ENCODE measurements at places on chromosomes 7 and 10. TPM values are rescaled to one million over a fixed set of nuclear protein-coding genes. Genes with fewer than 3 reads are reported as not detected.

GRCh38 chr10:43913676-43914235, 265.1 kb upstream of the ZNF32 start:
- DNase-seq: no peak

The CFAP43 gene
- total RNA-seq: 1.7 TPM

The SAP25 gene
- not detected for total RNA-seq

The EGR2 gene
- 11.8 TPM for total RNA-seq

- peak; percentile 57 for DNase-seq
Measured at GRCh38 chr10:112360308-112361270, 13.3 kb upstream of the ACSL5 start.

DNA sequence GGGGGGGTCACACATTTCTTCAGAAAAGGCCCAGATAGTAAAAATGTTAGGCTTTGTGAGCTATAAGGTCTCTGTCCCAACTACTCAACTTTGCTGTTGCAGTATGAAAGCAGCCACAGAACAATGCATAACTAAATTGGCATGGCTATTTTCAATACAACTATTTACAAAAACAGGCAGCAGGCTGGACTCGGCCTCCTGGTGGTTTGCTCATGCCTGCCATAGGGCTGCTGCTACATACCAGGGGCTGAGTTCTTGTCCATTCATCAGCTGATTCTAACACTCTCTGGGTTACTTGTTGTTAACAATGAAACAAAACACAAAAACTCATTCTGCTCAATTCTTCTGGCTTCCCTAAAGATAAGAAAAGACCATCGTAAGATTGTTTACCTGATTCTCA, 109.4 kb upstream of the ADAM12 start:
- no peak for DNase-seq

- no peak for DNase-seq
Measured at GRCh38 chr10:89001024-89001728, 10.6 kb downstream of the FAS start.

The KCNMA1 gene
- 79.2 TPM for total RNA-seq

GRCh38 chr10:106761906-106762305, 402.6 kb downstream of the SORCS1 start:
- DNase-seq: no peak

- no peak for DNase-seq
Measured at GRCh38 chr10:94450782-94451181, 48.4 kb downstream of the TBC1D12 start.

DNA sequence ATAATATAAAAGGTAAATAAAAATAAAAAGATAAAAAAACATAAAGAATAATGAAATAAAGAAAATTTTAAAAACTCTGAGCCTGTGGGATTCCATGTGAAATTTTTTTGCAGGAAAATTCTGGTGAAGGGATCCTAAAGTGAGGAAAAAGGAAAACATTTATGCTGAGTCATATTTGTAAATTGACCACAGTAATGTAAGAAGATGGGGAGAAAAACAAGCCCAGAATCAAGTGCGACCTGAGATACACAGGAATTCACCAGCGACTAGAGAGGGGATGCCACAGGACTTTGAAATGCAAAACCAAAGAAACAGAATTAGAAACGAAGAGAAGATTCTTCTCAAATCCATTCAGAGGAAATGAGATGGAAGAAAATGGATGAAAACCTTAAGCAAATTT, 133.8 kb upstream of the PFKP start:
- DNase-seq: no peak

- no peak for DNase-seq
Measured at GRCh38 chr7:123935436-123936381, 10.7 kb downstream of the SPAM1 start.

GRCh38 chr10:5927306-5927705, 37.3 kb downstream of the FBH1 start:
- DNase-seq: no peak

The LMOD2 gene
- total RNA-seq: 1.4 TPM

DNA sequence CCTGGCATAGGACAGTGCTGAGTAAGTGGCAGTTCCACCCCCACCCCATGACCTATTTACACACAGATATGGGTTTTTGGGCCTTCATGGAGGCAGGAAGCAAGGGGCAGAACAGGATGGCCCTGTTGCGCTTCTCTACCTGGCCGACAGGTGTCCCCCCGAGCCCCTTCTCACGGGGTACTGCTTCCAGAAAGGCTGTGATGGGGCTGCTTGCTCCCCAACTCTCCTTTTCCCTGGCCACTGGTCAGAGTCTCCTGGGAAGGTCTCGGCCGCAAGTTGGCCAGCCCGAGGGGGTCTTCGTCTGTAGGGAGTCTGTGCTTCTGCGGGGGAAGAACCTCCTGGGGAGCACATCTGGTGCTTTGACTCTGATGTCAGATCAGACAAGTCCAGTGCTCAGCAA, 139.8 kb upstream of the TNS3 start:
- DNase-seq: no peak

DNA sequence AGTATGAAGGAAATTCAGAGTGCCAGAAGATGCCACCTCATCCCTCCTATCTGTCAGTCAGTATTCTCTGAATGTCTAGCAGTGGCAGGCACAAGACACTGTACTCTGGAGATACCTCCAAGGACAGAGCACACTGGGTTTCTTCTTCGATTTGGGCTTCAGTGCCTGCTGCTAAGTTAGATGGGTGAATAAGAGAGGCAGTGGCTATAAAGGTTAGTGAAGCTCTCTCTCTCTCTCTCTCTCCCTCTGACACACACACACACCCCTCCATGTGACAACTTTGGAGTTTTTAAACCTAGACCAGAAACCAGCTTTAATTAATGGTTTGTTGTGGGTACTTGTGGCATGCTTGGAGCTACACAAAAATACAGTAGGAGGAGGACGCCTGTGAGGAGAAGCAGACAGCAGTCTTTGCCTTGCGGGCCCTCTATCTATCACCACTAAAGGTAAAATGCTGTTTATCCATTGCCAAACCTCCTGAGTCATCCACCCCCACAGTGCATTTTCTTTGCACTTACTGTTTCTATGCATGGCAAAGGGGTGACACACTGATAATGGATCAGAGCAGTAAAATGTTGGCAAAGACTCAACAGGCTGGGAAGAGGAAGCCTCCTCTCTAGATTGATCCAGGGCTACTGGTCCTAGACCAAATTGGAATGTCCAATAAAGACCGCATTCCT, 102.5 kb downstream of the TRIL start:
- DNase-seq: peak; percentile 28

GRCh38 chr10:126349101-126349500, 39.2 kb downstream of the ADAM12 start:
- no peak for DNase-seq

GRCh38 chr7:48786951-48787350, 137.4 kb upstream of the CDC14C start:
- no peak for DNase-seq

- DNase-seq: peak; percentile 13
Measured at GRCh38 chr7:46253520-46253919, 332.4 kb upstream of the IGFBP3 start.

DNA sequence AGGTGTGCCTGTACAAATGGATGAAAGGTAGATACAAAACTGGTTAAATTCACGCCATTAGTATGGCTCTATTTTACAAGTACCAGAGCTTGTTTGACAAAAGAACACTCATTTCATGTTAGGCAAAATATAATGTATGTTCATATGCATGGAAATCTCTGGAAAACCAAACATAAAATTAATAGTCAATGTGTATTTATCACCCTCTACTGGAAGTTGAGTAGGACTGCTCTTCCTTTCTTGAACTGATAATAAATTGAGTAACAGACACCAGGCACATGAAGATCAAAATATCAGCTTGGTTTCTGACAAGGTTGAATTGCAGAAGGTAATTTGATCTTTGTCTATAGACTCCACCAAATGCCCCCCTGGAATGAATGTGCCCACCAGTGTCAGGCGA, 19.8 kb upstream of the AKR1B1 start:
- no peak for DNase-seq

GRCh38 chr7:108147031-108147563, 16.9 kb upstream of the LAMB4 start:
- DNase-seq: no peak

DNA sequence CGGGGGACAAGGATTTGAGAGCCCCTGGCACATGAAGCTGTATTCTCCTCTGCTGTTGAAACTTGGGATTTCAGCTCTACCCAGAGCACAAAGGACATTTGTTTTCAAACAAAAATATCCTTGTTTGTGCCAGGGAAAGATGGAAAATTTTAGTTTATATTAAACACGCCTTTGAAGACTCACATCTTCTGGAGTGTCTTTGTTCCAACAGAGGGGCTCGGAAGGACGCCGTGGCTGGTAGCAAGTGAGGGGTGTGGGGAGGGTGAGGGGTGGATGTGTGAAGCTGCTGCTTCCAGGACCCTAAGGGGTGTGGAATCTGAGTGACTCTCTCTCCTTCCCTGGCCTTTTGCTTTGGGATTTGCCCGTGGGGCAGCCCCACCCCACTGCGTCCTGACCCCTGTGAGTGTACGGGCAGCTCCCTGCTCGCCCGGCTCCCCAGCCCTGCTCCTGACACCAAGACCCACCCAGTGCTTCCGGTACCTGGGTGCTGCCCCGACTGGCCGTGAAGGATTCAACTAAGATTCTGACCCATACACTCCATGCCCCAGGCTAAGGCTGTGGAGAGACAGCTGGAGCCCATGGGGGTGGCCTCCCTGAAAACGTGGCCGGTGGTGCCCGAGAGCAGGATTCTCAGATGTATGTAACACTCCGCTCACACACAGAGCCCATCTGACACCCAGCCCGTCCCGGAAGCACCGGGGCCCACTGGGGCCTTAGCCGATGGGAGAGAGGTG, 59.6 kb downstream of the ZRANB1 start:
- DNase-seq: no peak

- no peak for DNase-seq
Measured at GRCh38 chr10:43863270-43863669, 214.6 kb upstream of the ZNF32 start.

The LHPP gene
- total RNA-seq: 4.8 TPM

DNA sequence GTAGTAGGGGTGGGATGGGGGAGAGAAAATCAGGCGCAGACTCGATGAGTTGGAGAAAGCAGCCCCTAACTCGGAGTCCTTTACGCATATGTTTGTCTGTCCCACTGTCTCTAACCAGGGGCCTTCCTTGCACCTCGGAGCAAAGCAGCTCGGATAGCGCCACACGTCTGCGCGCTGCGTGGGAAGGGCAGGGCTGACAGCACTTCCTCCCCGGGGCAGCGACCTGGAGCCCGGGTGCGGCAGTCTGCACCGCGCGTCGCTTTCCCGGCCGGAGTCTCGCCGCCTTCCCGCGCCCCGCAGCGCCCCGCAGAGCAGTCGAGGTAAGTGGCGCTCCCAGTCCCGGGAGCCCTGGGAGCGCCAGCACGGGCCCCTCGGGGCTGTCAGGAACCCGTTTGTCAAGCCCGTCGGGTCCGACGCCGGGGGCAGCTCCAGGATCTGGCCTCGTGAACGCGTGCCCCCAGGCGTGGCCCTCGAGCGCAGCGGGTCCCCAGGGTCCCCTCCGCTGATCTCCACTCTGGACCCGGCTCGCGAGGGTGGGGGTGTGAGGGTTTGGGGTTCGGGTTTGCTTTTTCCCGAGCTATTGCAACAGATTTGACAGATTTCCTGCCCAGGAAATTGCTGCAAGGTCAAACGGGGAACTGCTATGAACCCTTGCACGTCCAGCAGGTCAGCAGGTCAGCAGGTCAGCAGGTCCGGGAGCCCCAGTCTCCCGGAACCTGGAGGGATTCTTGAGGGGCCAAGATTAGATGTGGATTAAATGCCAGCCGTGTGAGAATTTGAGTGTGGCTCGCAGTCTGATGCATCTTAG, 597 bp downstream of the APBB1IP start:
- peak; percentile 8 for DNase-seq

DNA sequence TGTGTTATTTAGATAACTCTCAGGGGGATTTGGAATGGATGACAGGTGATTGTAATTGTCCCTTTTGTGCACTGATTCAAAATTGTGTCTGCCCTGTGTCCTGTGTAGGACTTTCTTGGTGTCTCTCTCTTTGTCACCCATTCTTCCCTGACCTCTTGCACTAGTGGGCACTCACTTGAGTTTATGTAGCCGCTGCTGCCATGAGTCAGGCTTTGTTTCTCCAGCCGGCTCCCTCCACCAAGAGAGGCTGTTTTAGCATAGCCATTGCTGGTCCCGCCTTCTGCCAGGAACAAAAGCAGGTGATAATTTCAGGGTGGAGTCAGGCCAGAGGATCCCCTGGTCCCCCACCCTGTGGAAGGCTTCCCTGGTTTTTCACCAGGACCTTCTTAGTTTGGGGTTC, 8.4 kb downstream of the COL17A1 start:
- DNase-seq: no peak

The ZKSCAN1 gene
- total RNA-seq: 27.7 TPM

The BZW2 gene
- 42.4 TPM for total RNA-seq

DNA sequence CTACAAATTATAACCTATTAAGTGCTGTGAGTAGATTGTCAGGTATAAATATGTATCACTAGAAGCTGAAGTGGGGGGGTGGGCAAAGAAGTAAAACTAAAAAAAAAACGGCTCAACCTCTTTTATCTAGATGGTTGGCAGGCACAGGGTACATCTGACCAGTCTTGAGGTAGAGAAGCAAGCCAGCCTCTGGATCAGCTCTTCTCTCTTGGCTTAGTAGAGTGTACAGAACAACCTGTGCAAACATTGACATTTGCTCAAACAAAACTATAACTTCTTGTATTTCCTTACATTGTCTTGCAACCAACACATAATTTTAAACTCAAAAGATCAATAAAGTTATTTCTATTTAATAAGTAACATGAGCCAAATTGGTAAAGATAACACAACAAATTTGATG, 25.6 kb downstream of the DNA2 start:
- DNase-seq: no peak

DNA sequence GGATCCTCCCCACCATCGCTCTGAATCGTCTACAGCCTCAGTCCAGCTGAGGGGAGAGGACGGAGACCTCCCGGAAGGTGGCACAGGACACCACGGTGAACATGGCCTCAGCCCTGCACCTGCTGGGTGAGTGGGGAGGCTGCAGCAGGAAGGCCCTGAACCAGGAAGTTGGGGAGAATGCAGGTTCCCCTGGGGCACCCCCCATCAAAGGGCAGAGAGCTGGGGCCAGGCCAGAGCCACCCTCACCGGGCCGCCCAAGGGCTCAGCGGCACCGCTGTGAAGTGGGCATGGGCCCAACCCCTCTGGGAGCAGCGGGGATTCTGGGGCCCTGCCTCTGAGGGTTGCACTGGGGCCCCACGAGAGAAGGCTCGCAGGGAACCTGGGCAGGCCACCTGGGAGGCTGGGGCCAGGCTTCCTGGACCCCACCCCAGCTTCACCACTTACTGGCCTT, 98.7 kb downstream of the MICALL2 start:
- no peak for DNase-seq

- no peak for DNase-seq
Measured at GRCh38 chr10:27861781-27862180, 116.2 kb upstream of the MKX start.

GRCh38 chr10:69180525-69181204, 631 bp downstream of the SUPV3L1 start:
- DNase-seq: peak; percentile 3

GRCh38 chr10:84511709-84512285, 183.4 kb downstream of the CCSER2 start:
- no peak for DNase-seq

- DNase-seq: no peak
Measured at GRCh38 chr10:86256690-86257315, 109.8 kb downstream of the GRID1 start.

The CALML5 gene
- not detected for total RNA-seq

The TMEM176A gene
- 68.1 TPM for total RNA-seq

GRCh38 chr10:47412177-47412730, 28.2 kb upstream of the ZNF488 start:
- DNase-seq: no peak

The GIMAP4 gene
- total RNA-seq: 9.6 TPM

- DNase-seq: no peak
Measured at GRCh38 chr7:107253599-107253998, 84.8 kb downstream of the HBP1 start.

The ITIH2 gene
- total RNA-seq: not detected
